ENCODE measurements at places on chromosomes 7 and 10.

- DNase-seq: no peak
Observed at GRCh38 chr10:34104829-34105572, 710.1 kb downstream of the PARD3 start.

DNA sequence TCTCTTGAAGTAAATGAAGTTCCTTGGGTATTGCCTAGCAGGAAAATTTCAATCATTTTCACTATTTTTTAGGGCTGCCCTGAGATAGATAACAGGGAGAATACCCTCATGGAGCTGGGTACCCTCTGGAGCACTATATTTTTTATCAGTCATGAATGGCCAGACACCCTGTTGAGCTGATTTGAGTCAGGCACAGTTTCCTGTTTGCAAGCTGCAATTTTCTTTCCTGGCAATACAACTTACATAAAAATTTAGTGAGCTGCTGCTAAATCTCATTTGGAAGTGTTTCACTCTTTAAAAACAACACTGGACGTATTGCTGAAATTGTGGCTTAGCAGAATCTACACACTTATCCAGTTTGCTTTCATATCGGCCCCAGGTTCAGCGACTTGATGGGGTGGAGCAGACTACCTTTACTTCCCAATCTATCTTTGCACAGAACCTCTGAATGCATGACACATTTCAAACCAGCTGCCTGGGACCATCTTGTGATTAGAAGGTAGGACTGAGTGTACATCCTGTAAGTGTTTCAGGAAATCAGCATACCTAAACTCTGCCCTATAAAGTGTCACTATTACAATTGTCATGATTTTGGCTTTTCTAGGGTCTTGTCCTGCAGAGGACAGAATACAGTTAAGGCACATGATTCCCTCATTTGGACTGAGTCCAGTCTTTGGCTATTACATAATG is 125.7 kb upstream of the FAM3C start:
- no peak for DNase-seq

DNA sequence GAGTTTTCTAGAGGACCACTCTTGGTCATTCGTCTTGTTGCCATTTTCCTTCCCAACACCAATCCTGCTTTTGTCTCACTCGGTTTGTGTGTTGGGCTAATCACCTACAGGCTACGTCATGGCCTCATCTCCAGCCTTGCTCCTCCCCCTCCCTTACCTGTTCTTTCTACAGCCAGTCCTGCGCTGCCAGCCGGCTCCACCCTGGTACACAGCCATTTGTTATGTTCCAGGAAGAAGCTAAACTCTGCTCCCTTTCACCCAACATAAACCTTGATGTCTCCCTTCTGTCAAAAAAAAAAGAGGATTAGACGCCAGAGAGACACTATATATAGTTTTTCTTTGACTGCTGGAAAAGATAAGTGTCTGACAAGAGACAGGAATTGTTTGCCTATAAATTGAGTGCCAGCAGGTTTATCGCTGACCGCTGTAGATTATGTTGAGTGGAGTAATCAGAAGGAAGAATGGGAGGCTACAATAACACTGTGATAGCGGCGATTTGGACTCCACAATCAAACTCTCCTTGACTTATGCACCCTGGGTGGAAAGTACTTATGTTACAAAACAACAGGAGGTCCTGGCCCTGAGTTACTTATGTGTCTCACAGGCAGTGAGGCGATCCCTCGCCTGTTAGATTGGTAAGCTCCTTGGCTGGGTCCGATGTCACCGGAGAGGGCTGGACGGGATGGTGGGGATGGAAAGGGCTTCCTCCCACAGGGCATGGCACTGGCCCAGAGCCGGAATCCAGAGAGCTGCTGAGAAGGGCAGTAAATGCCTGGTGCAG is 171.3 kb upstream of the BMPER start:
- DNase-seq: no peak

DNA sequence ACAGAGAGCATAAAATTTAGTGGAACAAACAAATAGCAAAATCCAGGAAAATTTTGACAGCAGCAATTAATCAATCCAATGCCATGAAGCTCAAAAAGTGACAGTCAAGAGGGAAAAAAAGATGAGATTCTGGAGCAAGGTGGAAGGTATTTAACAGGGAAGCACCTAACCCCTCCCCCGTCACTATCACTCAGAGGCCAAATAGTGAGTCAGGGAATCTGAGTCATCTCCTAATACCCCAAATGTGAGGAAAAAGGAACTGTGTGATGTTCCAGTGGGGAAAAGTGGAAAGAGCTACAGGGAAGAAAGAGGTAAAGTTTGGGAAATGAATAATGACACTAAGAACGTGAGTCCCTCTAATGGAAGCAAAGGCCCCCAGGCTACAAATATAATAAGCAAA is 113.2 kb upstream of the PHF14 start:
- DNase-seq: no peak

All from stimulated activated CD4-positive, alpha-beta T cell treated with anti-CD3 and anti-CD28 coated beads, Interleukin-15, amount 100 ng/mL, for 24 hours (primary cell).